ENCODE measurements at places on chromosomes 5 and 9.

GRCh38 chr5:56845904-56846480, 30.6 kb downstream of the MAP3K1 start:
- no peak for DNase-seq

GRCh38 chr5:51829691-51830090, 446.4 kb downstream of the ISL1 start:
- no peak for DNase-seq

GRCh38 chr5:10566543-10567068, 2.7 kb downstream of the ANKRD33B start:
- DNase-seq, result no peak

- no peak for DNase-seq
Measured at GRCh38 chr5:638501-639252, 26.5 kb downstream of the CEP72 start.

DNA sequence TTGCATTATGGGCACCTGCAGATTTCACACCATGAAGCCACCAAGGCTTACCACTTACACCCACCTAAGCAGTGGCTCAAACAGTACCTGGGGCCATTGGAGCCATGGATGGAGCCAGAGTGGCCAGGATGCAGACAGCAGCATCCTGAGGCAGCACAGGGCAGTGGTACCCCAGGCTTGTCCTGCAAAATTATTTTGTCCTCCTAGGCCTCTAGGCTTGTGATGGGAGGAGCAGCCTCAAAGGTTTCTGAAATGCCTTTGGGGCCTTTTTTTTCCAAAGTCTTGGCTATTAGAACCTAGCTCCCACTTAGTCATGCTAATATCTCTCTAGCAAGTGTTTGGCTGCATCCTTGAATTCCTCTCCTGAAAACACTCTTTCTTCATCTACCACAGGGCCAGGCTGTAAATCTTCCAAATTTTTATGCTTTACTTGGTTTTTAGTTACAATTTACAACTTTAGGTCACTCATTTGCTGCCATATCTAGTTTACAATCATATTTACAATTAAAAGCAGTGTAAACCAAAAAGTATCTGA, 15.7 kb downstream of the TMC1 start:
- peak; percentile 39 for DNase-seq

DNA sequence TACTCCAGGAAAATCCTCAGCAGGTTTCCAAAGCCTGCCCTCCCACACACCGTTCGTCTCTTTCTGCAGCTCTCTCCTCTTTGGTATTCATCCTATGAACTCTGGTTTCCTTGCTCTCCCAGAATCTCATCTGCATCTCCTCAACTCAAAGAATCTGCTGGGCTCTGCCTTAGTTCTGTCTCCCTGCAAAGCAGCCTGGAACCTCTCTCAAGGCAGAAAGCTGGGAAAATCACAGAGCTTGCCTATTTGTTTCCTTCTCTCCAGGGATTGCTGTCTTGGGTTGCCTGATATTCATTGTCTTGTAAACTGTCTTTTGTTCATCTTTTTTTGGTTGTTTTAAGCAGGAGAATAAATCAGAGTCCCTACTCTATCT, 5.3 kb upstream of the ERAP2 start:
- no peak for DNase-seq

GRCh38 chr5:68884144-68884754, 209.6 kb upstream of the SLC30A5 start:
- DNase-seq, result no peak

DNA sequence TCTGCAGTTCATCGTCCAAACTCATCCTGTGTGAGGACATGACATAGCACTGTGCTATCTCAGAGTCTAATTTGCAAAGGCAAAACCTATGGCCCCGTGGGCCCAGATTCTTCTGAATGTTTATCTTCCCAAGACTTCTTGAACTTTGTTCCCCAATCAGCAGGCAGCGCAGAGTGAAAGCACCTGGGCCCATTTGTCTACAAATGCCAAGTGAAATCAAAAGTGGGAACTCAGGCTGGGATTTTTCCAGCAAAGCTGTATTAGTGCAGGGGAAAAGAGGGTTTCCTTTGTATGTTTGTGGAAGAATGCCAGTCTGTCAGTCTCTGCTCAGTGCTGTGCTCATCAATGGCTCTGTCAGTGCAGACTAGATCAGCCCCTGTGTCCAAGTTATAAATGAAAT, 55.8 kb downstream of the FOXD1 start:
- DNase-seq, result no peak

- DNase-seq, result peak; percentile 49
Measured at GRCh38 chr9:99400184-99400731, 178.2 kb downstream of the SEC61B start.

- no peak for DNase-seq
Measured at GRCh38 chr5:176798949-176799348, 11.4 kb upstream of the UNC5A start.

DNA sequence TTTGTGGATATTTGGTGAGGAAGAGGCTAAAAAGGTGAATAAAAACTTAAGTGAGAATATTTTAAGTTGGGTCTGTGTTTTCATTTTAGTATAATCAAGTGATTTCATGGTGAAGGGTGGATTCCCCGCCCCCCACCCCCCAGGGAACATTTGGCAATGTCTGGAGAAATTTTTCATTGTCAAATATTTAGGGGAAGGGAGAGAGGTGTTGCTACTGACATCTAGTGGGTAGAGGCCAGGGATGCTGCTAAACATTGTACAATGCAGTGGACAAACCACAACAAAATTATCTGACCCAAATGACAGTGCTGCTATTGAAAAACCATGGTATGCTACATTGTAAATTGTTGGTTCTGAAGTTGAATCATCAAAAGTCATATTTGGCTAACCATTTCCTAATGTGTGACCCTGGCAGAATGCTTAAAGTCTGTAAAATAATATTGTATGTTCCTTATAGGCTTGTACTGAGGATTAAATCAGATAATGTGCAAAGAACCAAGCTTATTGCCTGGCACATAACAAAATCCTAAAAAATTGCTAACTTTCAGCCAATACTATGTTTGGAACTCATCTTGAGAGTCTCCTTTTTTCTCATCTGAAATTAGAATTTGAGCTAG, 5.6 kb downstream of the C5orf24 start:
- peak; percentile 74 for DNase-seq

Data from EH (cell line).